ENCODE measurements at places on chromosomes 3 and 15. TPM values are rescaled to one million over a fixed set of nuclear protein-coding genes. Genes with fewer than 3 reads are reported as not detected.

DNA sequence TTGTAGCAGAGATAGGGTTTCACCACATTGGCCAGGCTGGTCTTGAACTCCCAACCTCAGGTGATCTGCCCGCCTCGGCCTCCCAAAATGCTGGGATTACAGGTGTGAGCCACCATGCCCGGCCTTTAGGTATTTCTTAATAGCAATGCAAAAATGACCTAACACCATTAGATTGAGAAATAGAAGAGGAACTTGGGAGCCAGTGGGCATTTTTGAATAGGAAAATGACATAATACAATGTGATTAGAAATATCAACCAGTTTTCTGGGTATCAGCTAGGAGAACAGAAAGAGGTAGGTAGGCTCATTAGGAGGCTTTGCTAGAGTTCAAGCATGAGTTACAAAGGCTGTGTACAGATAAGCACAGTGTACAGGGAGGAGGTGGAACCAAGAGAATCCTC is 101.8 kb upstream of the TBC1D5 start:
- H3K36me3 ChIP-seq, result no peaks in the 10 kb centered on the region
- no peak overlapping the region for H3K27ac ChIP-seq
- no peak for DNase-seq
- peaks cover 2% of the 10 kb centered on the region for H3K4me1 ChIP-seq
- no peak overlapping the region for H3K4me3 ChIP-seq

DNA sequence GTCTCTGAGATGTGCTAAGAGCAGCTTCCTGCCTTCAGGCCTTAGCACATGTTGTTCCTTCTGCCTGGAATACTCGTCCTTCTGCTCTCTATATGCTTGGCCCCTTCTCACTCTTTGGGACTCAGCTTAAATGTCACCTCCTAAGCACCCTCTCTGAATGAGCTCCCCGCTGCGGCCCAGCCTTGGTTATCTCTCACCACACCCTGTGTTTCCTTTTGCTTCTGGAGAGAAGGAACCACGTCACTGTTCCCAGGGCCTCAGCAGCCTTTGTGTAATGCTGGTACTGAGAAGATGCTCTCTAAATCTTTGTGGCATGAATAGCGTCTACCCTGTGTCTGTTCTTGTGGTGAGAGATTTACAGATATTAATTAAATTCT is 2.2 kb downstream of the FAH start:
- H3K27me3 ChIP-seq, result no peaks in the 10 kb centered on the region
- no peak for DNase-seq
- H3K27ac ChIP-seq, result no peak overlapping the region
- H3K4me3 ChIP-seq, result no peak overlapping the region

Gene LTF
- not detected for total RNA-seq

GRCh38 chr3:7787871-7788828 is 713.5 kb upstream of the LMCD1 start:
- no peak overlapping the region for H3K4me3 ChIP-seq
- no peaks in the 10 kb centered on the region for H3K36me3 ChIP-seq
- no peaks in the 10 kb centered on the region for H3K27me3 ChIP-seq
- no peaks in the 10 kb centered on the region for H3K4me1 ChIP-seq
- no peak for DNase-seq

Gene SNTN
- total RNA-seq, result not detected

Gene NEIL1
- 34.0 TPM for total RNA-seq

DNA sequence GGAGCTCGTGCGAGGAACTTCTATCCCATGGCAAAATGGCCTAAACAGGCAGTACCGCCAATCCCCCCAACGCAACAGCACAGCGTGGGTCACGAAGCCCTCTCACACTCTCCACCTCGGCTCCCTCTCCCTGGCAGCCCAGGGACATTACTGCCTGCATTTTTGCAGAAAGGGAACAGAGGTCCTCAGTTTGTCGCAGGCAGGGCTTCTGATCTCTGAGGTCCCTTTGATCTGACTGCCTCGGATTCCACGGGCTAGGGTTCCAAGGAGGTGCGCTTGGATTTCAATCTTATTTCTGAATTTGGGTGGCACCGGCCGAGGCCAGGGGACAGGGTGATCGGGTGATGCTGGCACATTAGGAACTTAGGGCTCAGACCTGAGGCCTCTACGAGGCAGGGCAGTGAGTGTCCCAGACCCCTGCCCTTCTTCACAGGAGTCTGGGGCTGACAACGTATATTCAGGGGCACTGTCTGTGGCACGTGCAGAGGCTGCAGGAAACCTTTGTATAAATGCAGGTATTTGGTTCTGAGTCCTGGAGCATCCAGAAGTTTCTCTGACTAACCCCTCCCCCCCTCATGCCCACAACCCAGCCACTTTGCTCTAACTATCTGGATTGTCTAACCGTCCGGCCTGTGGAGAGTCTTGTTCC is 197.9 kb downstream of the XXYLT1 start:
- no peak for DNase-seq
- H3K36me3 ChIP-seq, result peaks cover 7% of the 10 kb centered on the region
- no peak overlapping the region for H3K4me3 ChIP-seq
- H3K27me3 ChIP-seq, result no peaks in the 10 kb centered on the region
- H3K27ac ChIP-seq, result no peak overlapping the region

- H3K27me3 ChIP-seq, result no peaks in the 10 kb centered on the region
- H3K4me1 ChIP-seq, result peaks cover 31% of the 10 kb centered on the region
- no peak overlapping the region for H3K4me3 ChIP-seq
- DNase-seq, result no peak
Observed at GRCh38 chr15:78991476-78991875, 46.6 kb upstream of the CTSH start.
